ENCODE measurements at places on chromosomes 2 and 18.

DNA sequence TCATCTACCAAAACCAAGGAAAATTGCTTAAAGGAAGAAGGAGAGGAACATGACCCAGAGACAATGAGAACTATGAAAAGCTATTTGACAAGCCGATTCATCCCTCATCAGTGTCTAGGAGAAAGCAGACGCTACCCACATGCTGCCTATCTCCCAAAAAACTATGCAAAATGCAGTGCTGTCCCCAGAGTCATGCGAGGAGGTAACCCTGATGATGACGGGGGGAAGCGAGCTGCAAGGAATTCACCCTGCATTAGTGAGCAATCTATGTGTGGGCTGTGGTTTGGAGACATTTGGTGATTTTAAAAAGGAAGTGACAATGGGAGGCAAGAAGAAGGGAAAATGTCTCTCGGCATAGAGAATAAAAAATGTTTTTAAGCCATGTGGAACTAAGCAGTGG, 472.7 kb downstream of the CMPK2 start:
- DNase-seq, result no peak

DNA sequence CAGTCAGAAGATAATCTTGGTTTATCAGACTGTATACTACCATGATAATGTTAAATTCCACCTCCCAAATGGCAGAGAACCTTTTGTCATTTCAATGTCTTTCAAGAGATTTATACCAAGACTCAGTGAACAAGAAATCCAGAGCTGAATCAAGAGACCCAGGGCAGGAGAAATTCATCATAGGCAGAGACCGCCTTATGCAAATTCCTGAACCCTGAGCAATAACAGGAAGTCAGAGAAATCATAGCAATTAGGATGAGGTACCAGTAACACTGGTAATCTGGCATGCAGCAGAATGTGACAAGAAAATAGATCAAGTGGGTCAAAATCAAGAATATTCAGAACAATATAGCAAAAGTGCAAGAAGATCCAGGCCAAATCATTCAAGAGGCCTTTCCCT, 412.4 kb upstream of the LRATD1 start:
- DNase-seq, result no peak

- DNase-seq, result no peak
Measured at GRCh38 chr2:217429981-217430500, 570.2 kb upstream of the TNP1 start.

DNA sequence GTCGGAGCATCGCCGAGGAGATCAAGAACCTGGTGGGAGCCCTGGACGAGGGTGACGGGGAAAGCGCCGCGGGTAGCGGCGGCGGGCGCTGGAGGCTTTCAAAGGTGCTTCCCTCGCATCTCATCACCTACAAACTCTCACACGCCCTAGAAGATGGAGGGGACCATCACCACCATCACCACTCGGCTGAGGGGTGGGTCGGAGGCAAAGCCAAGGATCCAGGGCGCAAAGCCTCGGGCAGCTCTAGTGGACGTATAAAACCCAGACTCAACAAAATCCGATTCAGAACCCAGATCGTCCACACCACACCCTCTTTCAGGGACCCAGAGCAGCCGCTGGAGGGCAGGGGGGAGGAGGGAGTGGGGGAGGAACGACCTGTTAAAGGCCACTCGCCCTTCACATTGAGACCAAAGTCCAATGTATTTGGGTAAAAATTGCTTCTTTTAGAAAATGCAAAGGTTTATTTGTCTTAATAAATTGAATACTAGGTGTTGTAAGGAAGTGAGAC, 1.5 kb downstream of the SOWAHC start:
- DNase-seq, result no peak

DNA sequence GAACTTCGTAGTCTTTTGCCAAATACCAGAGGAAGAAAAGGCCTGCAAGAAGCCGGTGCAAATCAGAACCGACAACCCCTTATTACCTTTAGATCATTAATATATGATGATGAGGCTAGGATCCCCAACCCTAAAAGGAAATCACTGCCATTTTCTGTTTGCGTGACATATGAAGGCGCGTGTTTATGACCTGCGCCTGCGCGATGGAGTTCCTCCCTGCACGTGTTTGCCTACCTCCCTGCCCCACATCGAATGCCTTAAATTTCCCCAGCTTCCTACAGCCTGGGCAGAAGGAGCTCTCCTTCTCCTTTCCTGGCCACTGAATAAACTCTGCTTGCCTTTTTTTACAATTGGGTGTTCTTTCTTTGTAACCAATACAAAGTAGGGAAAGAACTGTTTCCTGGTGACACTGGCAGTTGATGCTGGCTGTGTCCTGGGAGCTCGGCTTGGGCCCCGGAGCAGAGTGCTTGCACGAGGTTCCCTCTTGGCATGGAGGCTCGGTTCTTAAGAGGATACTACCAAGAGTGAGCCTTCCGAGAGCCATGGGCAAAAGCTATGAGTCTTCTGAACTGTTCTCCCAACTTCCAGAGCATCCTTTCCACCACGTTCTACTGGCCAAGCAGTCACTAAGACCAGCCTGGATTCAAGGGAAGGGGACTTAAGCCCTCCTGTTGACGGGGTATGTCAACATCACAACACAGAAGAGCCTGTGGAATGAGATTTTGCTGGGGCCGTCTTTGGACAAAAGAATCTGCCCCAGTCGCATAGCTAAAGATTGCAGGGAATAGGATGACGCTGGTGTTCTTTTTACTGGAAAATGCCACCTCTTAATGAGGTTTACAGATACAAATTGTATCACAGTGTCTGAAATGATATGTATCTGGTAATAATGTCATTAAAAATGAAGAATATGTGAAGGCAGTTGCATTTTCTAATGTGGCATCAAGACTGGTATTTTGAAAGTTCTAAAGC, 179.8 kb downstream of the SH3BP4 start:
- no peak for DNase-seq

- DNase-seq, result no peak
Measured at GRCh38 chr2:53268086-53268485, 499.5 kb upstream of the CHAC2 start.

- DNase-seq, result no peak
Measured at GRCh38 chr2:10452956-10453904, 5.1 kb upstream of the ODC1 start.

GRCh38 chr2:230410861-230411569, 5.0 kb upstream of the SP100 start:
- DNase-seq, result no peak

- DNase-seq, result no peak
Measured at GRCh38 chr18:26464128-26465011, 84.0 kb downstream of the KCTD1 start.

GRCh38 chr18:45565280-45565970, 49.9 kb upstream of the SLC14A2 start:
- DNase-seq, result no peak

DNA sequence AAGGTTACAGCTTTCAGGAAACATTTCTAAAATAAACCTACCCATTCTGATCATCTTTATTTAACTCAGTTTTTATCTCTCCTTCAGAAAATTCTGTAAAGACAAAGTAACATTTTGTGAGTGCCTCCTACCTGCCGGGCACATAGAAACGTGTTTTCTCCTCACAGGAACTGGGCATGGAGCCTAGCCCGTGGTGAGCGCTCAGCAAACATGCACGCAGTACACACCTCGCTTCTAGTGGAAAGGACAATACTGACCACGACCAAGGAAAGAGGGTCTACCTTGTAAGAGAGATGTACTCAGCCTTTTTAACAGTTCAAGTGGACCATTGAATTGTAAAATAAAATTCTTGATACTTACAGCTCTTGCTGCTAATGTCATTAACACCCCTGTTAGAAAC, 24.8 kb upstream of the KIDINS220 start:
- DNase-seq, result no peak

DNA sequence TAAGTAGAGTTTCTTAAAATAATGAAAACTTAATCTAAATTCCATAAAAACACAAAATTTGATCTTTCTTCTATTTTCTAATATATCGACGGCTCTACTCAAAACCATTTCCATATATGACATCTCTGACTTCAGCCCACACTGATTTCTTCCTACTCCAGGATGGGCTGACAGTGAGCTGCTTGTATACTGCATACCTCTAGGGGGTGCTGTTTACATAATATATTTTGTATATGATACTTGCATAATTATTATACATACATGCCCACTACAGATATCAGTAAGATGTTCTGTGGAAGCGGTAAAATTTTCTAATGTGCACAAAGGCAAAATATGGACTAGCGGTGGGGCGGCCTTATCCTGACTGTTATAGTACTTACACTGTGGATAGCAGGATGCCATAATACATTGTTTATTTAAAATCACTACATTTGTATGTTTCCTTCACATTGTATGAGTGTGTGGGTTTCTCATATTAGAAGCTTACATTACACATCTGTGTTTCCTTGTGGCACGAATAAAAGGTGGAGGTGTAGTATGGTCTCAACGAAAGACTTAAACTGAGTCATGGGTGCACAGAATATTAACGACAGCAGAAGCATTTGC, 66.1 kb upstream of the NXPH2 start:
- no peak for DNase-seq

GRCh38 chr2:173148520-173148919, 72.9 kb downstream of the MAP3K20 start:
- no peak for DNase-seq
